ENCODE measurements at places on chromosomes 7 and 10.

- no peak for DNase-seq
Observed at GRCh38 chr7:114021135-114021534, 102.3 kb upstream of the PPP1R3A start.

- DNase-seq, result no peak
Observed at GRCh38 chr10:35643151-35644049, 1.3 kb upstream of the FZD8 start.

DNA sequence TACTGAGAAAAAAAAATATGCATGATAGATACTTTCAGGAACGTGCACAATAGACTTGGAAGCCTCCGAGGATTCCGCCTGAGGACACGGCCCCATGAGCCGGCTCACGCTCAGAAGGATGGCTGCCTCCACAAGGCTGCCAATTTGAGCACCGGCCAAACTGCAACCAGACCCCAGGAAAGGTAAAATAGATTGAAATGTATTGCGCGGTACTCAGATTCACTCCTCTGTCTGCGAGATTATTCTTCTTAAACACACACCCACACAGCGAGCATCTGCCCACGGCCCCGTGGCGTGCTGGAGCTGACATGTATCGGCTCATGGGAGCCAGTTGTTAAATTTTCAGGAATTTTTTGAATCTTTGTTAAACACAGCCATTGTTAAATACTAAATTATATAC is 653.2 kb upstream of the MKI67 start:
- DNase-seq, result no peak

GRCh38 chr10:105538874-105539273 is 897.8 kb downstream of the SORCS3 start:
- DNase-seq, result no peak

DNA sequence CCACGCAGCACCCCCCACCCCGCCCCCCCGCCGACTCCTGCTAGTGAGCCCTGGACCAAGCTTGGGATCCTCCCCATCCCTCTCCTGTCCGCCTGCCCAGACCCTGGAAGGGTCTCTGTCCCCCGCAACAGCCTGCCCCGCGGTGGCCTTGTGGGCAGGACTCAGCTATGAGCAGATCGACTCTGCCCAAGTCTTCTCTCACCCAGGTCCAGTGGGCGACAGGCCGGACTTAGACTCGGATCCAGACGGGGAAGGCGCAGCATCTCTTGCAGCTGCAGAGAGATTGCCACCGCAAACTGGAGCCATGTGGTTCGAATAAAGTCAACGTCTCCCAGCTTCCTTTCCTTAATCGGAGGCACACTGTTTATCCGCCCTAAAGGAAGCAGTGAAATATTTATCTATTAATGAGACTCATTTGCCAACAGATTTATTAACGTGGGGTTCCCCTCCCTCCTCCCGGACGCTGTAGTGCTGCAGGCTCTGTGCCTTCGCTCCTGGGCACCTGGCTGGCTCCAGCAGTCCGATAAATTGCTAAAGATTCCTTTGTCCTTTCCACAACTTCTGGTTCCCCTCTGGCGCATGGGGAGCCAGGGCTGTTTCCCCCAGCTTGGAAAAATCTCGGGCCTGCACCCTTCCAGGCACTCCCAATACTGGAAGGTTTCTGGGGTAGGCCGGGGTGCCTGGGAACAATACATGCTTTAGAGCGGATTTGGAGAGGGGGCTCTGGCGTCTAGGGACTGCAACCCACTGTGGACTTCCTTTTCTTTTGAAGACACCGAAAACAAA is 634 bp upstream of the HOXA7 start:
- no peak for DNase-seq

DNA sequence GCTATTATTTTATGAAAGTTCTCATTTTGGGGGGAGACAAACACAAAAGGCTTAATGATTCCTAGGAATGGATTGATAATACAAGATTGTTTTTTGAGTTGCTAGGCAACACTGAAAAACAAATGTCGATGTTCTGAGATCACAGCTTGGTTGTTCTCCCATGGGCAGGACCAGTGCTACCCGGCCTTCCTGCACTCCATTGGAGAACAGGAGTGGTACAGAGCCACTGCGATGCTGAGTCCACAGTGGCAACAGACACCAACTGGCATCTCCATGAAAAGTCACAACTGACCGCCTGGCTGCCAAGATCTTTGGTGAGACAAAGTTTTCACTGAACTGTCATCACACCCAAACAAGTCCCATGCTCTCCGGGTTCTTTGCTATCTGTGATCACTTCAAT is 68.9 kb upstream of the NMT2 start:
- peak; percentile 45 for DNase-seq

DNA sequence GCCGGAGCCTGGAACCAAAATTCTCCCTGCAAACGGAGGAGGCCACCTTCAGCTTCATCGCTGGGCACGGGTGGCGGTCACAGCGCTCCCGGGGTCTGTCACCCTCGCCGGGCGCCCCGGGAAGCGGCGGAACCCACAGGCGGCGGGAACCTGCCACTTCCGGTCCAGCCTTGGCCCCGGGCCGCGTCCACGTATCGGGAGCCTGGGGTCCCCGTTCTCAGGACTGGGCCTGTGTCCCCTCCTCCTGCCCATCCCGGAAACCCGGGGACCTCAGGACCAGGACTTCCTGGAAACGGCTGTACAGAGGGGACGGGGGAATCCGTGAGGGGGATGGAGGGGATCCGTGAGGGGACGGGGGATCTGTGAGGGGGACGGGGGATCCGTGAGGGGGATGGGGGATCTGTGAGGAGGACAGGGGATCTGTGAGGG is 25.4 kb downstream of the PDGFA start:
- DNase-seq, result no peak
